ENCODE measurements at places on chromosomes 12 and 14.

DNA sequence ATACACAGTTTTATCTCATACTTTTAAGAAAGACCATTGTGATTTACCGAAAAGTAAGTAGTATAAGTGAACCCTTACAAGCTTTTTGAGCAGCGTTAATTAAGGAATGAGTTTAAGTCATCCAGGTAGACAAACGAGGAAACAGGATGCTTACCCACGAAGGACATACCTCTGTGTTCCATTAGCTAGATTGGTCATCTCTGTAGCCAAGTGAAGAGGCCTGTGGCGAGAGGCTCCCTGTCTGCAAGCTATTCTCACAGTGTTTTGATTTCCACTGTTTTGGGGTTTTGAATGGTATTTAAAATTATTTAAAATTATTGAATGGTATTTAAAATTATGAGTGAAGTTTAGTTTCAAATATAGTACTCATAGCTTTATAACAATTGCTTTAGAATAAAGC is 342.1 kb upstream of the RGS6 start:
- DNase-seq, result no peak

DNA sequence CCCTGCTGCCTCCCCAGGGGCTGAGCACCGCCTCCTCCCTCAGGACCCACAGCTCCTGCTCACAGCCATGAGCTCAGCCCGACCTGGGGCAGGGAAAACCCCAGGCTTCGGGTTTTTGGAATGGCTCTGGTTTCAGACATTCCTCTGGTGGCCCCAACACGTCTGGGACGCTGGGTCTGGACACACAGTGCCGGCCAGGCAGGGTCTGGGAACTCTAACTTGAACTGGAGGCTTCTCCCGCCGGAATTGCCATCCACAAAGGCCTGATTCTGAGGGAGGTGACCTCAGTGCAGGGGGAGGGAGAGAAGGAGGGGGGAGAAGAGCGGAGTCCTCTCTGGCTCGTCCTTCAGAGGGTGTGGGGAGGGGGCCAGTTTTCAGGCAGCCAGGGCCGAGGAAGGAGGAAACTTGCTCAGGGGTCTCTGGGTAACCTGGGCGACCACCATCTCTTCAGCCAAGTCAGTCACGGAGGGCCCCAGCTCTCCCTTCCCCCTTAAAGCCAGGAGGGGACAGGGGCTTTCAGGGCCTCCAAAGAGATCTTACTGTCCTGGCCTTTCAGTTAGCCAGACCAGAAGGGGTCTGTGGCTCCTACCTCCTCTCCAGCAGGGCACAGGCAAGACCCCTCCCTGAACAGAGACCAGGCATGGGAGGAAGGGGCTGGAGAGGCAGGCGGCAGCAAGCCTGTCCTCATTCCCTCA is 19.4 kb downstream of the NCKAP5L start:
- DNase-seq, result no peak

DNA sequence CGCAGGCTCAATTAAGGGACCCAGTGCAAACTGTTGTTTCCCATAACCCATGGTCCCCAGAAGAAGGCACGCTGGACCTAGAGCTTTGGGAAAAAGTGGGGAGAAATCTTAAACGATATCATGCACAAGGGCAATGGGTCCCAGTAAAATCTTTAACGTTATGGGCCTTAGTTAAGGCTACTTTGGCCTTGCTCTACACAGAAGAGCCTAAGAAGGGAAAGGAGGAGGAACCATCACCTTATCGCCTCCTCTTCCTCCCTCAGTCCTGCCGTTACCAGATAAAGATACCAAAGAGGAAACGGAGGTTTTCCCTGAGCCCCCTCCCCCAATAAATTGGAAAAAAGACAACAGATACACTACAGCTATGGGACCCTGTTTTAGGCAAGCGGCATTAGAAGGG is 116.9 kb downstream of the PPHLN1 start:
- DNase-seq, result no peak

DNA sequence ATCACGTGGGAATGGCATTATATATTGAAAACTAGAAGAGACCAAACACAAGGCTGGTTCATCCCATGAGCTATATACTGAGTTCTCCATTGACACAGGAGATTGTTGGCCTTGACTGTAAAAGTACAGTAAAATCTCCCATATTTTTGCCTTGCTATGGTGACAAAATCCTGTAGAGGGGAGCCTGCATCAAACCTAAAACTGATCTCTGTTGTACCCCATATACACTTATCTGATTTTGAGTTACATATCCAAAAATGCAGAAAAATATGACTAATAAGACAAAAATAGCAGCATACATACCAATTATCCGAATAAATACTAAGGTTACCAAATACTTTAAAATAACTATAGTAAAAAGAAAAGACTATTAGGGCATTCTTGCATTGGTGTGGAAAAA is 60.4 kb downstream of the TMTC3 start:
- DNase-seq, result peak; percentile 20

DNA sequence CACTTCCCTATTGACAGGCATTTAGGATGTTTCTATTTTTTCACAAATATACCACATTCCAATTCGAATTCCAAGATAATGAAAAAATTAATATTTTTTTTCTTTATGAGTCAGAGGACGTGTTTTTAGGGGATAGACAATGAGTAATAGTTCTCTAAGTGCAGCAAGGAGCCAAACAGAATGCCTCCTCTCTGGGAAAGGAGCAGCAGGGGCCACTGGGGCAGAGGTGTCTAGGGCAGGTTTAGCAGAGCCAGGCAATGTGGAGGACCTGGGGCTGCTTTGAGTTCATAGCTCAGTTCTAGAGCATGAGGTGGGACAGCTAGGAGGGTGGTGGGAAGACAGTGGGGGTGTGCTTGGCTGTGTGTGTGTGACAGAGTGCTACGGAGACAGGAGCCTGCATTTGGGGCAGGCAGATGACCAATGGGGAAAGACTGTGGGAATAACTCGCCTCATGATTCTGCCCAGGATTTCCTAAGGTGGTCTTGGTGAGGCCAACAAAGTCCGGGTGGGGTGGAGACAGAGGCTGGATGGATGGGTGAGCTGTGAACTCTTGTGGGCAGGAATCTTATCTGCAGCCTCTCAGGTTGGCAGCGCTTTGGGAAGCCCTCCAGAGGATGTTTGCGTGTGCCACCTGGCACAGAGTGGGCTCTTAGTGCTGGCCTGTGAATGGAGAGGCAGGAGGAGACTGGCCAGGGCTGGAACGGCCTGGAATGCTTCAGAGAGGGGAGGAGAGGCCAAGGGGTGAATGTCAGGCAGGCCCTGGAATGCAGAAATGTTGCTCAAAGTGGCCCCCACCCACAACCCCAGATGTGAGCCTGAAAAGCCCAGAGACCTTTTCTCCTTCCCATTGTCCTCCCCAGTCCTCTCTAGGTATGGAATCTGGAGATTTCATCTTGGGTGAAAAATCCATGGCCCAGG is 2.4 kb upstream of the KRT7 start:
- peak; percentile 85 for DNase-seq

DNA sequence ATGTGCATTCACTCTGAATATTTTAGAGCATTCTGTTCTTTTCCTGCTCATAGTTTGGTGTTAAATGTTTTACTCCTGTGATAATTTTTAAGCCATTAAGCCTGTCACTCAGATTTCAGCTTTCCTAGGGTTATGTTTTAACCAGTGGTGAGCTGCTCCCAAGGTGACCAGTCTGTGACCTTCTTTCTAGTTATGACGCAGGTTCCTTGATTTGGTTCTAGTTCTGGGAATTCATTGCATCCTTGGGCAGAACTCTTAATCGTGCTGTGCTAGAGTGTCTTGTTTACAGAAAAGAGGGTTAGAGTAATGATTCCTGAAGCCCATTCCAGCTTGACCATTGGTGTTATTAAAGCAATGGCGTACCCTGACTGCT is 2.2 kb downstream of the GABARAPL1 start:
- DNase-seq, result no peak

- no peak for DNase-seq
Measured at GRCh38 chr12:104468371-104468770, 11.6 kb downstream of the CHST11 start.

DNA sequence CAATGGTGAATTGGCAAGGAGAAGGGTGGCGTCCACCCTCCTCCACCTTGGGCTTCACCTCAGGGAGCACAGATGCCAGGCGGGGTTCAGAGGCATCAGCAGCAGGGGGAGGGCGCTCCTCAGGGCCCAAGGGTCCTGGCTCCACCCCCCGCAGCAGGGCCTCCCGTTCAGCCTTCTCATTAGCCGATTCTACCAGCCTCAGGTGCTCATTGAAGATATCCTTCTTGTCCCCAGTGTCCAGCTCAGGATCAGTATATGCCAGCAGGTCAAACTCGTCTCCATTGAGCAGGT is 19.3 kb upstream of the PRKAG1 start:
- no peak for DNase-seq

DNA sequence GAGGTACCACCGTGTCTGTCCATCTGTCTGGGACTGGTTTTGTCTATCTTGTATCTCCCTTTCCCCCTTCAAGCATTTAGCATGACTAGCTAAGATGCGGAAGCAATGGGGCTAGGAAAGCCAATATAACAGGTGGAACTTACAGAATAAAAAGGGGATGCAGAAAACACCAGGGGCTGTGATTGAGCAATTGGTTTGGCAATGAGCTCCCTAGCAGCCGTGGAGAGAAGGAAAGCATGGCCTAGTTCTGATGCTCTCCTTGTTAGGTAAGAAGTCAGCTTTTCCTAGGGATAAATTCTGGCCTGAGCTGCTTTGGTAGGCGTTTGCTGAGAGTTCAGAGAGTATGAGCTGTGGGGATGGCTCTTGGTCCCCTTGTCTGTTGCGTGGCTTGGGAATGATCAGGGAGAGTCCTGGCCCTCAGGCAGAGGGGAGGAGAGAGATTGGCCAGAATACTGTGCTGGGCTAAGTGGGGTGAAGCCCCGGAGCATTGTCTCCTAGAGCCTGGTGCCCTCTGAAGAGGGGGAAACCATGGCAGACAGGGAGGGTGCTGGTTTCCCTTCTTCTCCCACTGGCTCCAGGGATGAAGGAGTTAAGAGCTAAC is 7.1 kb downstream of the SETD1B start:
- no peak for DNase-seq

DNA sequence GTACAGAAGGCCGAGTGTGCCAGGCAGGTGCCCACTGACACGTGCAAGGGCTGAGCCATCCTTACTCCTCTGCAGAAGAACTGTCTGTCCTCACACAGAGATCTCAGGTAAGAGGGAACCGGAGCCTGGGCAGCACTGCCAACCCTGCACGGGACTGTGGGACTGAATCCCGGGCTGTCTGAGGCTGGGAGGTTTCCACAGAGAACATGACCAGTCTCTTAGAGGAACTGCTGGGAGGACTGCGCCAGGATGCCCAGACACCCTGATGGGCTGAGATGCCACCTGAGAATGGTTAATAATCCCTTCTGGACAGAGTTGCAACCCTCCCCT is 302.9 kb upstream of the SFSWAP start:
- no peak for DNase-seq

All from AG08395 (cell line).